ENCODE measurements at places on chromosomes 6 and 20. TPM values are rescaled to one million over a fixed set of nuclear protein-coding genes. Genes with fewer than 3 reads are reported as not detected.

YWHAB gene
- total RNA-seq: 235 TPM

- peaks cover 7% of the 10 kb centered on the region for H3K36me3 ChIP-seq
- H3K4me3 ChIP-seq: no peak overlapping the region
- DNase-seq: no peak
- H3K27ac ChIP-seq: no peak overlapping the region
These were observed 6.5 kb upstream of the ADGRF1 start for GRCh38 chr6:47048638-47049037.

GRCh38 chr20:47801079-47801478 is 15.8 kb upstream of the SULF2 start:
- no peak for DNase-seq
- no peak overlapping the region for H3K4me3 ChIP-seq
- H3K4me1 ChIP-seq: peaks cover 15% of the 10 kb centered on the region
- H3K27ac ChIP-seq: no peak overlapping the region
- H3K27me3 ChIP-seq: no peaks in the 10 kb centered on the region

GRCh38 chr20:25071734-25072133 is 10.2 kb downstream of the VSX1 start:
- H3K36me3 ChIP-seq: no peaks in the 10 kb centered on the region
- DNase-seq: no peak
- no peak overlapping the region for H3K4me3 ChIP-seq

- peaks cover 23% of the 10 kb centered on the region for H3K27me3 ChIP-seq
- no peak for DNase-seq
- peaks cover 13% of the 10 kb centered on the region for H3K36me3 ChIP-seq
- no peaks in the 10 kb centered on the region for H3K4me1 ChIP-seq
- no peak overlapping the region for H3K4me3 ChIP-seq
These were observed 127.9 kb downstream of the LMBRD1 start for GRCh38 chr6:69668916-69669315.
